Heart right ventricle (tissue), 16 donors: ENCODE measurements at places on chromosomes 5 and 9.

DNA sequence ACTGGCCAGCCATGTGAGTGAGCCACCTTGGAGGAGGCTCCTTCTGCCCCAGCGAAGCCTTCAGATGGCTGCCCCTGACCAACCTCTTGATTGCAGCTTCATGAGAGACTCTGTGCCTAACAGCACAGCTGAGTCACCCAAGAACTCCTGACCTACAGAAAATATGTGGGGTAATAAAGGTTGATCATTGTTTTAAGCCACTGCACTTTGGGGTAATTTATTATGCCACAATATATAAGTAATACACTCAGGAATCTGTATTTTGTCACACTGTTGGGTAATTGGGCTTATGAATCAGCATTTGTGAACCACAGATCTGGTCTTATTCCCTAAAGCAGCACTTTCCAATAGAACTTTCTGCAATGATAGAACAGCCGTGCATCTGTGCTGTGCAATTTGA lies 24.4 kb upstream of the VDAC1 start:
- no peak for DNase-seq

DNA sequence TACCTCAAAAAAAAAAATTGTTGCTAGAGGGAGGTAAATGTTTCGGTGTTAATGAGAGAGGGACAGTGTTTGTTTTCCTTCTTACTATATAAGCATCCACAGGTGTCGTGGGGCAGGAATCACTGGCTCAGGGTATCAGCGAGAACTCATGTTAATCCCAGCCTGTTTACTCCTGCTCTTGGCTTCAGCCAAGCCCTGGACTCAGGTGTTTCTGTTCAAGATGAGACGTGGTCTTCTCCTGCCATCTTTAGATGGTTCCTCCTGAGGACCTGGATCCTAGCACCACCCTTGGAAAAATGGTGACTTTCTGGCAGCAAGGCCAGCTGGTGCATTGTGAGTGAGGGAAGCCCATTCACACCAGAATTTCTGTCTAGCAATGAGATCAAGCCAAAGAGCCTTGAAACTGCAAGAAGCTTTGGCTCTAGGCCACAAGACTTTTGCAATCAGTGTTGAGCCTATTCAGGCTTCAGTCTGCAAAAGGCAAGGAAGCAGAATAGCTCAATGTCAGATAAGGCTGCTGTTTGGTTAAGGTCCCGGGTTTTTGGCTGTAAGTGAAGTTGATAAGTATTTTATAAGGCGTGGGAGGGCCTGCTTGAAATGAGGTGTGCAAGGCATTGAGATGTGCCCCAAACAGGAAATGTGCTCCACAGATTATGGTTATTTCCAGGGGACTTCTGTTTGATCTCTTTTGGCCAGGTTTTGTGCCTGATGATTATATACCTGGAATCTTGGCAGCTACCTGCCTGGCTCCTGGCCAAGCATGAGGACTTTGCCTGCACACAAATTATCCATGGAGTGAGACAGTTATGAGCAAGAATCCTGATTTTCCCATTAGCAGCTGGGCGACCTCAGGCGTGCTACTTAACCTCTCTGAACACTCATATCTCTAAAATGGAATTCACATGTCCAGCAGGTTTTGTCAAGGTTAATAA lies 99.8 kb downstream of the TENT4A start:
- DNase-seq, result peak; percentile 21

- DNase-seq, result no peak
These were observed 10.2 kb downstream of the OR13J1 start for GRCh38 chr9:35859990-35860339.

GRCh38 chr9:115204904-115205453 lies 87.0 kb upstream of the TNC start:
- no peak for DNase-seq

DNA sequence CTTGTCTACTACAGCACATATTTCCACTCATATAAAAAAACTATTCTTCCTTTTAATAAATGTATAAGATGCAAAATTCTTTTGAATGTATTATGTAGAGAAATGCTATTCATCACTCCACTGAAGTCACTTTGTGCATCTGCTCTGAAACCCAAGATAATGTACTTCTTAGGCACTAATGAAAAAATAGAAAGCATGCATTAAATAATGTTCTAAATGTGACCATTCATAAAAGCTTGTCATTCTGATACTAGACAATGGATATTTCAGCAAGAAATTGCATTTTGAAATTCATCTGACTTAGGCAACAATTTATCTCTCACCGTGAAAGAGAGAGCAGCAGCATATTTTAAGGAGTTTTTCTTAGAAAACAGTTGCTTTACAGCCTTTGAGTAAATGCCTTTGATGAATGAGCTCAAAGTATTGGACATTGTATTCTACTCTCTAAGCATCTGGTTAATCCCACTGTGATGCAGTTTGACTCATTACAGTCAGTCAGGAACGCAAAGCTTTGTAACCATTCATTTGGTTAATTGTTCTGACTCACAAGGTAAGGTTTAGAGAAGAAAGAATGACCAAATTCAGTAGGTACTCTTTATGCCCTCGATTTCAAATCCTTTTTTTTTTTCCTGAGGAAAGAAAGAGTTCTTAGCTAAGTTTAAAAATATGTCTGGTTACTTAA lies 2233.8 kb upstream of the C9orf72 start:
- no peak for DNase-seq

DNA sequence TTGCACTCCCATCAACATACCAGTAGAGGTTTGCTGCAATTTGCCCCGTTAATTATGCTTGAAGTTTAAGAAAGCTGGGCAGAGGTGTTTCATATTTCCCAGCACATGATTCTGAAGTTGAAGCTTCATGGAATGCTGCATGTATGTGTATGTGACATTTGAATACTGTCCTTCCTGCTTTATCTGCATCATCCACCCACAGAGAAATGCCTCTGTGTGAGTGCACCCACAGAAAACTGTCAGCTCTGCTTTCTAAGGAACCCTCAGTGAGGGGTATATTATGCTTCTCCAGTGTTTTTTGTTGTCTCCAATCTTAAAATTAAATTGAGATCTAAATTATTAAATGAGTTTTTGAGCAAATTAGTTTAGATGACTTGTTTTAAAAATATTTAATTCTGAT lies 358.1 kb upstream of the PIK3R1 start:
- no peak for DNase-seq

- no peak for DNase-seq
These were observed 30.7 kb upstream of the IRX1 start for GRCh38 chr5:3564827-3565518.

GRCh38 chr5:42300496-42300895 lies 122.7 kb upstream of the GHR start:
- no peak for DNase-seq

GRCh38 chr5:32794086-32794485 lies 83.0 kb downstream of the NPR3 start:
- DNase-seq, result no peak
